Dermis microvascular lymphatic vessel endothelial cell (primary cell): ENCODE measurements at places on chromosomes 6 and 20. TPM values are rescaled to one million over a fixed set of nuclear protein-coding genes. Genes with fewer than 3 reads are reported as not detected.

- DNase-seq, result no peak
These were observed 26.4 kb downstream of the CRISP1 start for GRCh38 chr6:49839957-49840356.

- DNase-seq, result peak; percentile 7
These were observed 47.7 kb downstream of the AKAP7 start for GRCh38 chr6:131182991-131183425.

GRCh38 chr6:112786801-112787200 lies 439.7 kb downstream of the RFPL4B start:
- DNase-seq, result no peak

GRCh38 chr6:83600459-83600858 lies 88.1 kb downstream of the PRSS35 start:
- no peak for DNase-seq

DNA sequence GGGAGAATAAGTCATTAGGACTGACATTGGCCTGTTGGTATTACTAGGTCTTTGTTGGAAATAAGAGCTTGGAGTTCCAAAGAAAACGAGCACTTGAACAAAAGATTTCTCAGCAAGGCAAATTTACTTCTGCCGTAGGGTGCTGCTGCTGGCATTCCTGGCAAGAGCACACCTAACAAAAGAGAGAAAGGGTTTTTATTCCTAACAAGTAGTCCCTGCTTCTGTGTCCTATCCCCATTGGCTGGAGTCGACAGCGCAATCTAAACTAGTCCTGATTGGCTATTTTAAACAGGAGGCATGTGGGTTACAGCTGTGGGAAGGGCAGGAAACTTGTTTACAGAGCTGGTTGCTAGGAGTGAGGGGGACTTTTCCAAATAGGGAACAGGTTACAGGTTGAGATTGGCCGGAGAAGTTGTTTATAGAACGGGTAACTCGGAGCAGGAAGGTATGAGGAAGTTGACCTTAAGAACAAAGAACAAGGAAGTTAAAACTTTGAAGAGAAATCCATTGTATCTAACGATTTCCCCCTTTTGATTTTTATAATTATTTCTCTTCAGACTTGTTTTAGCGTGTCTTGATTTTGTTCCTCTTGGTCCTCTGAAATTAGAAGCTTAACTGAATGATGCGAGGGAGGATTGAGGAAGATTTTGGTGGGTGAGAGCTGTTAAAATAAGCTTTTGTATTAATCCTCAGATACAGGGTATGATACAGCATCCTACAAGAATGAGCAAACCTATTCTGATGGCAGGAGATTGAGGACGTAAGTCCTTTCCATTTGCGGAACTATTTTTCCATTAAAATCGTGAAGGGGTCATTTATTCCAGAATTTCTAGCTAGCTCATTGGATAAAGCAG lies 3.4 kb upstream of the ZNFX1 start:
- peak; percentile 43 for DNase-seq

GRCh38 chr20:39646874-39647413 lies 684.8 kb downstream of the DHX35 start:
- no peak for DNase-seq

DNA sequence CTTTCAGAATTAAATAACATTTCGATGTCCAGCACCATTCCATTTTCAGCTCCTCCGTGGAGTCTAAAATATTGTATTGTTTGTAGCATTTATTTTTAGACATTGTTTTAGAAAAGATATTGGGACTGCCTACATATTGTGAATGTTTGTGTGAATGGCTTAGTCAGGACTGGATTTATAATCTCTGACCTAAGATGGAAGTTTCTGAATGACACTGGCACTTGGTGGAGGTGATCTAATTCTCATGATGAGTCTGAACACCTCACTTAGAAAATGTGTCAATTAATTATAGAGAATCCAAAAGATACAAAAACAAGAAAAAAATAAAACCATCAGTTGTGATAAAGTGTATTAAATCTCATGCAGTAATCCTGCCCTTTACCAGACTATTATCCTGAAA lies 60.8 kb upstream of the HBS1L start:
- no peak for DNase-seq

DNA sequence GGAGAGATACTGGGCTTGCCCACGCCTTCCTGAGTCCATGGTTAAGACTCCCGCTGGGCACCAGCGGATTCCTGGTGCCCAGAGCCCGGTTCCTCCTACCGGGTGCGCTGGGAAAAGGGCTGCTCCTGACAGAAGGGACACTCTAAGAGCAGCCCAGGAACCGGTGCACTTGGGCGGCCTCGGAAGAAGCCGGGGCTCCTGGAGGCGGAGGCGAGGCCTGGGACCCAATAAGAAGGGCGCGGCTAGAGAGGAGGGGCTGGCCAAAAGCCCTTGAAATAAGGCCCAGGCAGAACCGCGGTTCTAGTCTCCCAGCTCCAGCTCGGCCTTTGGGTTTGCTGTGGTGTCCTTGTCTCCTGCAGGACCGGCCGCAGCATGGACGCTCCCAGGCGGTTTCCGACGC lies at the start of gene KHDC3L:
Gene KHDC3L (plus strand): TSS at position 301 of the 400 bp plus-strand sequence. CDS start 72 bp downstream, at position 373.
- DNase-seq, result no peak

DNA sequence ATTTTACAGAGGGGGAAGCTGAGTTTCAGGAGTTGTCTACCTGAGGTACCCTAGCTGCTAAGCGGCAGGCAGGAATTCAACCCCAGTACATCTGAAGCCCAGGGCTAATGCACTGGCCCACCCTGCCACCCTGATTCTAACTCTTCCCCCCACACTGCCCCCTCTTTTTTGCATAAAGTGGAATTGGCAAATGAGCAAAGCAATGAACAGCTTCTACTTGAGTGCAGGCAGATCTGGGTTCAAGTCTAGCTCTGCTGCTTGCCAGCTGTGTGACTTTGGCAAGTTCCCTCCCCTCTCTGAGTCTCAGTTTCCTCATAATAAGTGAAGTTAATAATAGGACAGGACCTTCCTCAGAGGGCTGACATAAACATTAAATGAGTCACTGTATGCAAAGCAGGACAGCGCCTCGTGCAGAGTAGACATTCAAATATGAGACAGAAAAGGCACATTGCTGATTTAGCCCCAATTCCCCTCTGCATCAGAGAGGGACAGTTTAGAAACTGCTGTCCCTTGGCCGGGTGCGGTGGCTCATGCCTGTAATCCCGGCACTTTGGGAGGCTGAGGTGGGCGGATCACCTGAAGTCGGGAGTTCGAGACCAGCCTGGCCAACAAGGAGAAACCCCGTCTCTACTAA lies 4.7 kb downstream of the ADA start:
- peak; percentile 84 for DNase-seq

DNA sequence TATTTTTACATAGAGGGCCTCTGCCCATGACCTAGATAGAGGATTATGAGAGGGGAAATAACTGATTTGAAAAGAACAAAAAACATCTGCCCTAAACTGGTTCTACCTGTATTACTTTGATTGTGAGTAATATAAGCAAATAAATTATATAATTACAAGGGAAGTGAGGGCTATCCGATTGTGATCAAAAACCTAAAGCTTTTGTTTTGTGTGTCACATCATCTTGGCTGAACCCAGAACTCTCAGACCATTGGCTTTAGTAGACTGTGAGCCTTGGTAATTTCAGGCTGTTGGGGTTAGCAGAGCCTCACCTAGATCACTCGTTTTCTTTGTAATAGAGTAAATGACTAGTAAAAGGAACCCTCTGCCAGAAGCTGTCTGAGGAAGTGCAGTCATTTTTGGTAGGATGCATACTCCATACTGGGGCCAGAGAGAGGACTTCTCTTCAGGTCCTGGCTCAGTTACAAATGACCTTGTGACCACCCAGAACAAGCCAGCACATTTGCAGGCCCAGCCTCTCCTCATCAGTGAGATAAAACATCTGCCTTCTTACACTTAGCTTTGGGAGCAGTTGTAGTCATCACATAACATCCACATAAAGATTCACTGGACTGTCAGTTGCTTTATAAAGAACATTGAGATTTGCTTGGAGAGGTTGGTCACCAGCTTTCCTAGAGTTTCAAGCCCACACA lies 13.5 kb downstream of the STK35 start:
- no peak for DNase-seq

DNA sequence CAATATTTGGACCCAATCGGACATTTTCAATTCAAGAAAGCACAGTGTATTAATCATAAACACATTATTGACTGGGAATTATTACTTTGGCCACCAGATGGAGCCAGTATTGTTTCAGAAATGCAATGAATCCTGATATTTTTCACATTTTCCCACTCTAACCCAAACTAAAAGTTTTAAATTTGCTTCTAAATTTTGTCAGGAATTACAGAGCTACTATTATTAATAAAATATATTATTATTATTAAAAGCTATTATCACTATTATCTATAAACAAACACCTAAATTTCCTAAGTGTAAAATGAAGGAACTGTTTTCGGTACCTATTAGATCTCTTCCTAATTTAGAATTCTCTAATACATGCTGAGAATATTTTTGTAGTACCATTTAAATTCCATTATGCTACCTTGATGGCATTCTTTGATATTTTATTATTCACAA lies 245.3 kb downstream of the OGFRL1 start:
- peak; percentile 17 for DNase-seq

- DNase-seq, result no peak
These were observed 9.1 kb upstream of the BPIFA2 start for GRCh38 chr20:33158637-33159385.

GLP1R gene
- total RNA-seq, result not detected in 2 replicates

FANCE gene
- 10.3 and 11.1 TPM in 2 replicates for total RNA-seq

PBOV1 gene
- not detected in 2 replicates for total RNA-seq

APOBEC2 gene
- not detected in 2 replicates for total RNA-seq

CSE1L gene
- 55.9 and 82.3 TPM in 2 replicates for total RNA-seq

POU5F1 gene
- not detected in 2 replicates for total RNA-seq

C6orf58 gene
- 0.13 and 0.26 TPM in 2 replicates for total RNA-seq
